ENCODE measurements at places on chromosomes 5 and 9.

DNA sequence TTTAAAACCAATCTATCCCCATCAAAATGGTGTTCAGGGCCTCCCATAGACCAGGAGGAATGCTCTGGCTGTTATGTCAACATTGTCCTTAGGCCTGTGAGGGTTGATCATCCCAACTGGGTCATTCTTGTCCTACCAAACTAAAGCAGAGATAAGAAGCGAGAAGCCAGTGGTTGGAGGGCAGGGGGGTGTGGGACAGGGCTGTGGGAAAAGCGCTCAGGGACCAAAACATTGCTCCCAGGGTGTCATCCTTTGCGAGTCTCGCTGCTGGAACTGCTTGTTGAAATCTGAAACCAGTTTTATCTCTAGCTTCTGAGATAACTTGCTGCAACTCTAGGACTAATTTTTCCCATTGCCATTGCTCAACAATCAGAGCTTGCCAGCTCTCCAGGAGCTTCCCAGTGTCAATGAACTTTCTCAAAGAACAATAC is 48.1 kb downstream of the SPATA31C2 start:
- no peak for DNase-seq

GRCh38 chr9:38641985-38642864 is 21.8 kb upstream of the ANKRD18A start:
- DNase-seq, result no peak

GRCh38 chr5:174328631-174329299 is 283.3 kb downstream of the NSG2 start:
- no peak for DNase-seq

- no peak for DNase-seq
Measured at GRCh38 chr9:123922911-123923310, 7.0 kb downstream of the DENND1A start.

- no peak for DNase-seq
Measured at GRCh38 chr9:114608525-114608796, 2.6 kb upstream of the TMEM268 start.

DNA sequence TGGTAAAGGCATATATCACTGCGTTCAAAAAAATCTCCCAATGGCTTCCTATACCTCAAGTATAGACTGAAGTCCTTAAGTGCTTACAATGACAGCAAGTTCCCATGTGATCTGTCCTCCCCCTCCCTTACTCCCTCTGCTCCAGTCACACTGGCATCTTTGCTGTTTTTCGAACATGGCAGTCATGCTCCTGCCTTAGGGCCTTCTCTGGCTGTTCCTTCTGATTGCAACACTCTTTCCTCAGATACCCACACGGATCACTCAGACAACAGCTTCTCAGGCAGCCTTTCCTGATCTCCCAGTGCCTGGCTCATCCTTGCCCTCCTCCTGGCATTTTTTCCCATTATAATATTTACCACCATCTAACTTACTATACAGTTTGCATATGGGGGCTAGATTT is 232.8 kb downstream of the ARHGEF28 start:
- DNase-seq, result no peak

GRCh38 chr5:77139001-77139400 is 51.9 kb upstream of the ZBED3 start:
- DNase-seq, result no peak

- no peak for DNase-seq
Measured at GRCh38 chr9:16455842-16456241, 414.6 kb downstream of the BNC2 start.

DNA sequence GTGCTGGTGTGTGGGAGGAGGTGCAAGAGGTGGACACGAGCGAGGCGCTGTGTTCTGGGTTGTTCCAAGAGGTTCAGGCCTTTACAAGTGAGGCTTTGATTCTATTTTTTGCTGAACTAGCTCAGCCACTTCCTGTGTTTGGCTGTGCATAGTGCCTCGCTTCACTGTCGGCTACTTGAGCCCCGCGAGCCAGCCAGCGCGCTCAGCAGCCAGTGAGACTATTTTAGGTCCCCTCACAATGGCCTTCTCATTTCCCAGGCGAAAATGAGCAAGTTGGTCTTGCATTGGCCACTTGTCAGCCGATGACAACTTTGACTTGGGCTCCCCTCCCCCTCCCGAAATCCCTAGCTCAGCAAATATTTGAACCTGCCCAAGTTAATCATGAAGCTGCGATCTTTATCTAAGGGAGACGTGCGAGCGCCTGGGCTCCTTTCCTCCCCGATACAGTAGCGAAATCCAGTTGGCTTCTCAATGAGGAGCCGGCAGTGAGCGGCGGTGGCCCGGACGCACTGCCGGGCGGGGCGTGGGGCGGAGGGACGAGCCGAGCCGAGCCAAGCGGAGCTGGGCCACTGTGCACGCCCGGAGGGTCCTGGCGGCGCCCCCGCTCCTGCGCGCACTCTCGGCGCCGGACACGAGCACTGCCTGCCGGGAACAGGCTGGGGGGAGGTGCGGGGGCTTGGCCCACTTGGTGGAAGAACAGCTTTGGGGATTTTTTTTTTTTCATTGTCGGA is 72.6 kb downstream of the PIK3R1 start:
- DNase-seq, result peak; percentile 37

DNA sequence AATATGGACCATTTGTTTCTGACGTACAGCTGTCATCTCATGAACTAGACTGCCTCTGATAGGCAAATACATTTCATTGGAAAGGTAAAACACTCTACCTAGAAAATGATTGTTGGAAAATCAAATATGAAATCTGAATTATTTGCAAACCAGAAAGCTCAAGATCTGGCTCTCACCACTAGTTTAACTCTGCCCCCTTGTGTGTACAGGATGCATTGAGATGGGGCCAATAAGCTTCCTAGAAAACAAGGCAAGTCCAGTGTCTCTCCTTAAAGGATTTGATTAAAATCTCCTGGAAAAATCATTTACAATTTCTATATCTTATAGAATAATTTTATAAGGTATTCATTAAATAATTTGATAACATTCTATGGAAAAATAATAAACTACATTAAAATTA is 311.9 kb upstream of the ANKH start:
- DNase-seq, result no peak

GRCh38 chr5:164869325-164869724 is 1363.9 kb downstream of the MAT2B start:
- no peak for DNase-seq

DNA sequence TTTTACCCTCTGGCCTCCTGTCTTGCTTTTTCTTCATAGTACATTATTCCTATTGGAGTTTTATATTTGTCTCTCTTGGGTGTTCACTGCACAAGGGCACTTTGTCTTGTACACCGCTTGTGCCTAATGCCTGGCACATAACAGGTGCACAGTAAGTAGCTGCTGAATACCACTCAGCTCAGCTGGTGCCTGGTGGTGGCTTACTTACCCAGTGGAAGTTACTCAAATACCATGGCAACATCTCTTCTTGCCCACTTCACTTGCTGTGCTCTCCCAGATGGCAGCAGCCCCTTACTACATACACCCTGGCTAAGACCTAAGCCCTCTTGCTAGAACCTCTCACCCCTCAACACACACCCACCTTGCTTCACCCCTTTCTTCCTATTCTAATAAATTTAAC is 11.3 kb upstream of the SKP1 start:
- DNase-seq, result no peak
